ENCODE measurements at places on chromosomes 2 and 18. TPM values are rescaled to one million over a fixed set of nuclear protein-coding genes. Genes with fewer than 3 reads are reported as not detected.

DNA sequence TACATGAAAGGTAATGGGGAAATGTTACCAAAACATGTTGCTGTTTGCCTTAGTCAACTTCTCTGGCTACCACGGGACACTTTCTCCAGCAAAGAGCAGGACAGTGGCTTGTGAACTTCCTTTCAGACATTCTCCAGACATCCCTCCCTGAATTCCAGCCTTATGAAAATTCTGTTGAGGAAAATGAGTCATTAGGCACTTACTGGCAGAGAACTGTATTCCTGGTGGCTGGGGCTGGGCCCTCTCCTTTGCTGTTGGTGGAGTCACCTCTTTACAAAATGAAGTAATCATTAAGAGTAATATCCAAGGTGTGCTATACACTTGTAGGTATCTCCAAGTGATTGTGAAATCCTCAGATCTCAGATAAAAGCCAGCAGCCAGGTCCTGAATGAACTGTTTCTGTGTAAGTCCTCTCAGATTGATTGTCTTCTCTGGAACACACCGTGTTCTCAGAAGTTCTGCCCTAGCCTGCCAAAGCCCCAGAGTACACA lies 1.3 kb upstream of the FAP start:
- peak; percentile 27 for DNase-seq

GRCh38 chr2:23636426-23636825 lies 251.4 kb downstream of the KLHL29 start:
- no peak for DNase-seq

- peak; percentile 5 for DNase-seq
Measured at GRCh38 chr2:109726379-109727270, 67.5 kb upstream of the RGPD5 start.

- no peak for DNase-seq
Measured at GRCh38 chr18:8763611-8764010, 58.3 kb downstream of the MTCL1 start.

- no peak for DNase-seq
Measured at GRCh38 chr2:135984199-135985017, 1.0 kb downstream of the DARS1 start.

DNA sequence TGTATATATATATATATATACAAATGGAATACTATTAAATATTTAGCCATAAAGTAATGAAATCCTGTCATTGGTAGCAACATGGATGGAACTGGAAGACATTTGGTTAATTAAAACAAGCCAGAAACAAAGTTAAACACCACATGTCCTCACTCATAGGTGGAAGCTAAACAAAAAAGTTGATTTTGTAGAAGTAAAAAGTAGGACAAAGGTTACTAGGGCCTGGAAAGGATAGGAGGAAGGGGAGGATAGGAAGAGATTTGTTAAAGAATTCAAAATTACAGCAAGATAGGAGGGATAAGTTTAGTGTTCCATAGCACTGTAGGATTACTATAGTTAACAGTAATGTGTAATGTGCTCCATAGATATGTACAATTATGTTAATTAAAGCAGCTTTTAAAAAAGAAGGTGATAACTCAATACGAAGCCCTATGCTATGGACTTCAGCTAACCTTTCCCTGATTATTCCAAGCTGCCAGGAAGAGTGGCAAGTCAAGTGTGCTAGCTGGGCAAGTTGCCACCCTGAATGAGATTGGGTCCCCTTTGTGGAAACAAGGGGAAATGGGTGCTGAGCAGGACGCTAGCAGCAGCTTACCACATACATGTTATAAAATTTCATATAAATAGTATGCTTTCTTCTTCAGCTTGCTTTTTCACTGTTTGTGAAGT lies 12.3 kb downstream of the MERTK start:
- no peak for DNase-seq

GRCh38 chr2:191917967-191918651 lies 71.2 kb upstream of the CAVIN2 start:
- no peak for DNase-seq

ST6GAL2 gene
- total RNA-seq = 2.3 TPM

FN1 gene
- total RNA-seq = 102 TPM

Measured in breast epithelium (tissue), 4 donors.